Activated CD4-positive, alpha-beta T cell treated with anti-CD3 and anti-CD28 coated beads, Interleukin-2, amount 50 U/mL, for 16 hours (primary cell): ENCODE measurements at places on chromosomes 4 and X.

DNA sequence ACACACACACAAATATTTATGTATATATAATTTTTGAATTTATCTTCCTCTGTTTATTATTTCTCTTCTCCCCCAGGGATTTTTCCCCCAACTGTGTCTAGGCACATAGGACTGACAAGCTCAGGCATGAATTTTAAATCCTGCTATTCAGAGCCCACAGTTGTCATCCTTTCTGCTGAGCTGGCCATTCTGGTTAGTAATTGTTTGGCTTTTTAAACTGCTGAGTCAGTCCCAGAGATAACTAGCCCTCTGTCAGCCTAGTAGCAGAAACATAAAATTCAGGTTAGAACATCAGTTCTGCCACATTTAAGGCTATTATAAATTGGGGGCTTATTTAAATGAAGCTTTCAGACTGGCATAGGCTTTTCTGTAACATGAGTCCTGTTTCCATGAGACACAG, 151.7 kb upstream of the MAOA start:
- DNase-seq = no peak

DNA sequence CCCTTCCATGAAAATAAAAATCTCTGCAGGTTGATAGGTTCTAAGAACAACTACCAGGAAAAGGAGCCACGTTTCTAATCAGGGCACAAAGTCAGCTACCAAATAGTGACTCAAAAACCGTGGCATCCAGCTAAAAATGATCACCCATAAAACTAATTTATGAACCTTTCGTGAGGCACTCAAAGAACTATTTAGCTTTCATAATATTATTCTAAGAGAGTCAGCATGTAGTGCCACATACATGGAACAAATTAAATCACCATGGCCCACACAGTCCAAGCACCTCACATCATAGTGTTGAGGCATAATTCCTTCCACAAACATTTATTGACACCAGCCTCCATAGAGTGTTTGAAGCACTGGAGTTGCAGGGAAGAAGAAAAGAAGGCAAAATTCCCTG, 252.0 kb upstream of the PPARGC1A start:
- no peak for DNase-seq

GRCh38 chr4:110055158-110055768, 142.6 kb downstream of the EGF start:
- peak; percentile 61 for DNase-seq

DNA sequence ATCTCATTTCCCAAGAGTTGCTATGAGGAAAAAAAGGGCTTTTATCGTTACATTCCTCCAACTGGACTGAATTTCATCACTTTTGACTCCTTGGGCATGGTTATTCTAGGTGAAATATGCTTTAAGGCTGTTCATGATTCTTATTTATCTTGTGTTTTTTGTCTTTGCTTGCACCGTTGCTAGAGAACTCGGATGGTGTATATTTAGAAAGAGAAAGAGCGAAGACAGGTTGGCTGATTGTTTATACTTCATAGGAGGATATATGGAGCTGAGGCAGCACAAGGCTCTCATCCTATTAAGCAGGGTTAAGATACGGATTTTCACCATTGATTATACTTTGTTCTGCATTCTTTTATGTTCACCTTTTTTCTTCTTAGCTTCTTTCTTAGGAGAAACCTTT, 94.9 kb upstream of the GEMIN8 start:
- no peak for DNase-seq

DNA sequence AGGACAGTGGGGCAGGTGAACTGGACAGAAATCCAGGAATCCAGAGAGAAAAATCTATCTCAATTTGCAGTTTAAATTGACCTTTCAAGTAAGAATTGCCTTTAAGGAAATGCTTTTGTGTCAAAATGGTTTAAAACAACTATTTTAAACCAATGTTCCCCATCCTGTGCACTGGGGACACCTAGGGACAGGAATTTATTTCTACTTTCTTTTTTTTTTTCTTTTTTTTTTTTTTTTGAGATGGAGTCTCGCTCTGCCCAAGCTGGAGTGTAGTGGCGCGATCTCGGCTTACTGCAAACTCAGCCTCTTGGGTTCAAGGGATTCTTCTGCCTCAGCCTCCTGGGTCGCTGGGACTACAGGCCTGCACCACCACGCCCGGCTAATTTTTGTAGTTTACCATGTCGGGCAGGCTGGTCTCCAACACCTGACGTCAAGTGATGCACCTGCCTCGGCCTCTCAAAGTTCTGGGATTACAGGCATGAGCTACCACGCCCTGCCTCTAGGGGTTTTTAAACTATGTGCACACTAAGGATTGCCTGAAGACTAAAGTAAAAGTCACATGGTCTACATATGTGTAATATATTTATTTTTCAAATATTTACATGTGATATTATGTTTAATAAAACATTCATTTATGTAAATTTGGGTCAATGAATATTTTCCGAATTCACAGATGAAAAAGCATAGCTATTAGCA, 1213.4 kb downstream of the STIM2 start:
- no peak for DNase-seq

DNA sequence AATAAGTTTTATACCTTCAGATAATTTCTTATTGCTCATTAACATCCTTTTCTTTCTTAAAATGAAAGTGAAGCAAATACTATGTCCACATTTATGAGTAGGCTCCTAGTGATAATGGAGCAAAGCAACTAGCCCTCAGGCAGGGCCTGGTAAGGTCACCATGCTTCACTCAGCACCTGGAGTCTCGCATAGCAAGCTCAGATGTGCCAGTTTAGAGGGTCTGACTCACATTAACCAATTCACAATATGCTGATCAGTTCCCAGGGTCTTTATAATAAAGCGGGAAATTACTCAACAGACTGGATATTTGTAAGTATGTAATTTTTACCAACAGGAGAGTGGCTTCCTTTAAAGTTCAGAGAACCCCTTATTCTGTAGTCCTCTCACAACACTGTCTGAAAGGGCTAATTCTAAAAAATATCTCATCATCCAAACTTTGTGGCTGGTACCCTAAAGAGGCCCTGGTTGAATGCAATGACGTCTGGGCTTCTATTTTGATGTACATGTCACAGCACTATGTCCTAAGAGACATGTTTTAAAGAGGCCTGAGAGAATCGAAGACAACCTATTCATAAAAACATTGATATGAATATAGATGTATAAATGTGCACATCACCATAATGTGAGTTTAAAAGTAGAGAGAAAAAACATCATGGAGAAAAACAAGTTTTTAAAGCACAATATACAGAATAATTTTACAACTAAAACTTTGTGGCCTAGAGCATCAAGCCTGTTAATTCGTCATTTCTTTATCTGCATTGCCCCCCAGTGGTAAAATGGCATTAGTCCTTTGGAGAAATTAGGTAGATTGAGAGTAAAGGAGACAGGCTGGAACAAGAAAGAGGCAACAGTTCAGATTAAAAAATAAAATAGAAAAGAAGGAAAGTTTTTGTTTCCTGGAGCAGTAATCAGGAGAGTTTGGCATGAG, 44.3 kb downstream of the IL21 start:
- DNase-seq = peak; percentile 79

DNA sequence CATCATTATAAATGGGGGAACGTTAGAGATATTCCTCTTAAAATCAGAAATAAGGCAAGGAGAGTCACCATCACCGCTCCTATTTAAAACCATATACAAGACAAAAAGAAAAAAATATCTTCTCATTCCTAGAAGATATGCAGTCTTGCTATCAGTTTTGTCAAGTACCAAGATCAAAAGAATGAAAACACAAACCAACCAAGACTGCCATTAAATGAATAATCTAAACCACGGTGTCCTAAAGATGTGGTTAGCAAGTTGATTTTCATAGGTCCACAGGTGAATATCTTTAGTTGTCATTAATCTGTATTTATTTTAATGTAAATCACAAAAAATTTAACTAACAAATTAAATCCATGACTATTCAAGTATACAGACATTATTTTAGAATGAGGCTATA, 39.3 kb downstream of the SCFD2 start:
- DNase-seq = no peak

- peak; percentile 20 for DNase-seq
Measured at GRCh38 chr4:163048447-163048846, 118.2 kb downstream of the NAF1 start.

- DNase-seq = no peak
Measured at GRCh38 chrX:30005813-30006212, 209.6 kb upstream of the MAGEB2 start.

- no peak for DNase-seq
Measured at GRCh38 chr4:46249516-46249915, 125.7 kb upstream of the GABRG1 start.

- no peak for DNase-seq
Measured at GRCh38 chr4:96767815-96768480, 928.1 kb downstream of the PDHA2 start.

- DNase-seq = no peak
Measured at GRCh38 chr4:169200361-169201030, 70.3 kb downstream of the SH3RF1 start.

- DNase-seq = no peak
Measured at GRCh38 chr4:40210776-40211175, 13.9 kb downstream of the RHOH start.

- DNase-seq = peak; percentile 42
Measured at GRCh38 chrX:135596495-135596894, 76.0 kb downstream of the INTS6L start.

DNA sequence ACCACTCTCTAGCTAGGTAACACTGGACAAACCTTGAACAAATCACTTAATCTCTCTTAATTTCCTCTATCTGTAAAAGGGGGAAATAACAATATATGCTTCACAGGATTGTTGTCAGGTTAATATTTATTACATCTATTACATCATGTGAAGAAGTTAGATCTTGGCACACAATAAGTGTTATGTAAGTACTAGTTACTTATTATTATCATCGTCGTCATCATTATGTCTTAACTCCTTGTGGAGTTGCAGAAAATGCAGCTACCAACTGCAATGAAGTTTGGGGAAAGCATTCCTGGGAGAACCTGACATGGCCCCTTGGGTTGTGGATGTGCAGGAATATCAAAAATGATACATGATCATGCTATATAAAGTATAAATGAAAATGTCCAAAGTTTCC, 4.8 kb upstream of the JCHAIN start:
- no peak for DNase-seq

- peak; percentile 8 for DNase-seq
Measured at GRCh38 chr4:59537246-59537886, 1662.8 kb upstream of the ADGRL3 start.

GRCh38 chr4:117327491-117327890, 242.1 kb upstream of the TRAM1L1 start:
- DNase-seq = no peak

- no peak for DNase-seq
Measured at GRCh38 chr4:21451032-21451431, 497.5 kb downstream of the KCNIP4 start.

- peak; percentile 28 for DNase-seq
Measured at GRCh38 chrX:24480400-24480865, 15.3 kb downstream of the PDK3 start.

- no peak for DNase-seq
Measured at GRCh38 chrX:121858867-121859647, 811.6 kb downstream of the GLUD2 start.

- DNase-seq = no peak
Measured at GRCh38 chrX:108165383-108166111, 74.0 kb downstream of the ATG4A start.

- DNase-seq = no peak
Measured at GRCh38 chrX:105820247-105820646, 2.1 kb upstream of the NRK start.

DNA sequence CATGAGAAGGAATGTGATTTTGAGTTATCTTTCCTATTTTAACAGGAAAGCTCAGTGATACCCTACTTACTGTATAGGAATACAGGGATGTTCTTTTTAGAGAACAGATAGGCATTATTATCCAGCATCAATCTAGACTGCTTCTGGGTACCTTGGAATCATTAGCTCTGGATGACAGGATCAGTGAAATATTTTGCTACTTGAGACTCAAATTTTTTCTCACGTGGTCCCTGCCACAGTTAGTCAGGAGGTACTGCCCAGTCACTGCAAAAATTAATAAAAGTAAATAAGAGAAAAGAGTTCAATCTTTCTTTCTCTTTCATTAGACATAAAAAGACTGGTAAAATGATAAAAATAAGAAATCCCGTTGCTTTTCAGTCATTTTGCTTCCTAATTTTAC, 5.5 kb downstream of the ZNF827 start:
- no peak for DNase-seq

DNA sequence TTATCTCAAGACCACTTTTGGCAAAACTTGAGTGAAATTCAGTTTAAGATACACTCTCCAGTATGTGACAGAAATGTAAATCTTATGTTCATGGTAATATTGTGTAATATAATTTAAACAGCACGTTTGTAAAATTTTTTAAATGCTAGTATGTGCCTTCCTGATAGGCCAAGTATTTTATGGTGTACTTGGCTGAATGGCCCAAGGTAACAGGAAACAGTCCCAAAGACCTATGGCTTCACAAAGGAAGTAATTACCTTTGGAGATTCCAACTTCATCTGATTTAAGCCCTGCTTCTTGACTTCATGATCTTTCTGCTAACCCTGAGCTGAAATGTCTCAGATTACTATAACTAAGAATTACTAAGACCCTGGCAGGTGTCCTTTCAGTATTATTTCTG, 20.3 kb downstream of the TEC start:
- no peak for DNase-seq

- no peak for DNase-seq
Measured at GRCh38 chrX:69016293-69016941, 148.8 kb downstream of the PJA1 start.

DNA sequence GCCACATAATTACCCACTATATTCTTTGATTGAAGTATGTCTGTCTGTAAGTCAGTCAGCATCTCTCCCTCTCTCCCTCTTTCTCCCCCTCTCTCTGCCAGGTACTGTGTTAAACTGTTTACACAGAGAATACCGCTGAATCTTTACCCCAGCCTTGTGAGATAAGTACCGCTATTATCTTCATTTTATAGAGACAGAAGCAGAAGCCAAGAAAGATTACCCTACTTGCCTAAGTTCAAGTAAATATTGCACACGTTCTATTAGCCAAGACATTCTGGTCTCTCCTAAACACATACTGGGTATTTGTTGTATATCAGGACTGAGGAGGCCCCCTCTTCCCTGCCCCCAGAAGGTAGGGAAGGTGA, 695 bp upstream of the GPR101 start:
- no peak for DNase-seq

DNA sequence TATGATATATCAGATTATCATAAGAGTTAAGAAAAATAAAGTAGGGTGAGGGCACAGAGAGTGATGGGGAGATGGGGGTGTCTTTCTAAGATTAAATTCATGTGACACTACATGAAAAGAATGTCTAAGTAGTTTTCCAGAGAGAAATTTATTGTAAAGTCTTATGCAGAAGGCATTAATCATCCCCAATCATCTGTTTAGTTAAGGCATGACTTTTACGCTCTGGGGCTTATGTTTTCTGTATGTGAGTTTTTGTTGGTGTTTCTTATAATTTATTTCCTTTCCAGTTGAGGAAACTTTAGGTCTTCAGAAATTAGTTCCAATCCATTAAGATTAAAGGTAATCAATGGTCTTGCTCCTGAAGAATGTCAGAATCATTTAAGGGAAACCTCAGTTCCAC, 383.0 kb upstream of the GALNT7 start:
- no peak for DNase-seq

GRCh38 chr4:10007436-10007740, 13.9 kb downstream of the SLC2A9 start:
- peak; percentile 29 for DNase-seq
